ENCODE measurements at places on chromosomes 7 and 10. TPM values are rescaled to one million over a fixed set of nuclear protein-coding genes. Genes with fewer than 3 reads are reported as not detected.

- DNase-seq, result no peak
Measured at GRCh38 chr7:126016722-126017121, 1087.1 kb upstream of the POT1 start.

DNA sequence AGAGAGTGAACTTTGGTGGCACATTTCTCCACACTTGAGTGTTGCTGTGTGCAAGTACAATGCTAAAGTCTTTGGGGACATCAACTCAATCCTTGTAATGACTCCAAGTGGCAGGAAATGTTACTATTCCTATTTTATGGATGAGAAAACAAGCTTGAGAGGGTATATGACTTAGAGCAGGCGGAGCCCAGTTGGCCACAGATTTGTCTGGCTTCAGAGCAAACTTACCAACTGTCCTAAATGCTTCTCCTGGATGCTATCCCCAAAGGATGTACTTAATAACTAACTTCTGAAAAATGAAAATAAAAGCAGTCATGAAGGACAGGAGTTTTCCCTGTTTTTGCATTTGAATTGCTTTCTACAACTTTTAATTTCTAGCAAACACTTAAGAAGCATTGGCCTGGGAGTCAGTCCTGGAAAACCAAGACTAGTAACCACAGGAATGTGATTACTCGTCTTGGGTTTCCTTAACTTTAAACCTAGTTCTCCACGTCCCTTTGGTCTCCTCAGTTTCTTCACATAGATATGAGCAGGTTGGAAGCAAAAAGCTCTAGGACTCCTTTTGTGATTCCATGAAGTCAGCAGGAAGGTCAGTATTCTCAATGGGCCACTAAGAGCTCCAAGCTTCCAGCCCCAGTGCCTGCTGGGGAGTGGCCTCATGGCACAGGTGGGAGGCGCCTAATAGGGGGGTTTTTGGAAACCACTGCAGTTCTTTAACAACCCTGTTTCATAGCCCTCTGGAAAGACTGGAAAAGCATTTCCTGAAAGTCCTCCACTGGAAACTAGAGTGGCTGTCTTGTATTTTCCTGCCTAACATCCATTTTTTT is 140.8 kb downstream of the GLCCI1 start:
- no peak for DNase-seq

- no peak for DNase-seq
Measured at GRCh38 chr10:114022766-114023597, 20.7 kb upstream of the ADRB1 start.

DNA sequence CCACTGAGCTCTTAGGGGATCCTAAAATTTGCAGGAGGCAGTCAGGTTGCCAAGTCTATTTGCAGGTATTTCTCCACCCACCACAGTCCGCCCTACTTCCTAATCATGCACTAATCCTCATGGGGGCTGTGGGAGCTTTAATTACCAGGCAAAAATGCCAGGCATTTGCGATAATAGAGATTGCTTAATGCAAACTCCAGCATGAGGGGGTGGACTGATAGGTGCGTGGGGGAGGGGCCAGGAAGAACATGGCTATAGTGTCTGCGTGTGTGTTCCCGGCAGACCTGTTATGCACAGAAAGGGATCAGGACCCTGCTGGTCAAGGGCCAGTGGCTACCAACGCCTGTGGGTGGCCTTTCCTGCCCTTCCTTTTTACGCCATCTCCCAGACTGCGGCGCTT is 15.6 kb upstream of the AQP1 start:
- no peak for DNase-seq

DNA sequence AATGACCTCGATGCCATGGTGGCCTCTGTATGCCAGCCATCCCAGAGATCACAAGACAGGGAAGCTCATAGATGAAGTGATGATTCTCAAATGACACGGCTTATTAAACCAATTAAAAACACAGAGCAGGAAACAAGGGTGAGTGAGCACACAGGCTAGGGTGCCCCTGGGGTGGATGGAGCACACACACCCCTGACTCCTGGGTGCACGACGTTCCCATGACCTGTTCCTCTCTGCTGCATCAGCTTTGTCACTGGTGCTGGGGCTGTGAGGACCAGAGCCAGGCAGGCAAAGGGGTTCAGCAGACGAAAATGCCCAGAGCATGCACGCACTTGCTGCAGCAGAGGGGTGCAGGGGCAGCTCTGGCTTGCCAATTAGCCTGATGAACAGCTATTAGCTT is 86.5 kb upstream of the LRRC4 start:
- DNase-seq, result no peak

GRCh38 chr10:8041992-8042720 is 12.3 kb upstream of the GATA3 start:
- no peak for DNase-seq

GRCh38 chr10:32650246-32650655 is 204.3 kb downstream of the CCDC7 start:
- peak; percentile 78 for DNase-seq

DNA sequence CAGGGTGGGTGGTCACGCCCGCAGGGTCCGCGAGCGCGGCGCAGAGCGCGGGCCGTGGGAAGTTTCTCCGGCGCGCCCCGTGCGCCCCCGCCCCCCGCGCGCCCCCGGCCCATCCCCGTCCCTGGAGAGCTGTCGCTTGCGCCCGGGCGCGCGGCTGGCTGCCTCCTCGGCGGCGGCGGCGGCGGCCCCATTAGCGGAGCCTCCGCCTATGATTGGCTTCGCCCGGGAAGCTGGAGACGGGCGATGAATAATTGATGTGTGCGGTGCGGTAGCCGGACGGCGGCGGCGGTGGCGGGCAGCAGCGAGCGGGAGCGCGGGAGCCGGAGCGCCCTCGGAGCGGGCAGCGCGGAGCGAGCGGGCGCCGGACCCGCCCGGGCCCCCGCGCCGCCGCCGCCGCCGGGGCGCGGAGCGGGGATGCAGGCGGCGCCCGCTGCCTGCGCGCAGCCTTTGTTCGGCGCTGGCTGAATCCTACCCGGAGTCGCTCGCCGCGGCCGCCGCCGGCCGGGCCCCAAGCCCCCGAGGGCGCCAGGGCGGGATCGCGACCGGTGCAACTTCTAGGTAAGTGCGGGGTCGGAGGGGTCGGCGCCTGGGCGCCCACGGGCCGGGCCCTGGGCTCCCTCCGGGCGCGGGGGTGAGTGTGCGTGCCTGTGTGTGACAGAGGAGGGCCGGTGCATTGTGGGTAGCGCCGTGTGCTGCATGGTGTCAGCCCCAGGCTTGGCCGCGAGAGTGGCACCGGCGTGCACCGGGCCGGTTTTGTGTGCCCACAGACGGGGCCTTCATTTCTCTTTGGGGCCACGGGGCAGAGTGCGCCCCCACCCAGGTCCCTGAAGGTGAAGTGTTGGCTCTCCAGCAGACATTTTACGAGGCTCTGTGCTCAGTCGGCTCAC is 103.8 kb upstream of the PPIF start:
- peak; percentile 25 for DNase-seq

GRCh38 chr10:43311794-43312193 is 44.9 kb upstream of the RASGEF1A start:
- DNase-seq, result no peak

DNA sequence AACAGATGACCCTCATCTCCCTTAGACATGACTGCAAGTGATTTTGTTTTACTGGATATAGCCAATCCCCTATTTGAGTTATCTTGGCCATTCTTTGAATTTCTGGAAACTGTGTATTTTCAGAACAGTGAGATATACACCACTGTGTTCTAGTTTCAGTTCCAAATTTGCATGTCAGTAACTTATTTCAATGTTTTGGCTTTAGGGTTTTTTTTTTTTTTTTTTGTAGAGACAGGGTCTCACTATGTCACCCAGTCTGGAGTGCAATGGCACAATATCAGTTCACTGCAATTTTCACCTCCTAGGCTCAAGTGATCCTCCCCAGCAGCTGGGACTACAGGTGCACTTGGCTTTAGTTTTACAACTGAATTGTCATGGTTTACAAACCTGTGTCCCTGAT is 67.2 kb downstream of the ATAD1 start:
- no peak for DNase-seq

DNA sequence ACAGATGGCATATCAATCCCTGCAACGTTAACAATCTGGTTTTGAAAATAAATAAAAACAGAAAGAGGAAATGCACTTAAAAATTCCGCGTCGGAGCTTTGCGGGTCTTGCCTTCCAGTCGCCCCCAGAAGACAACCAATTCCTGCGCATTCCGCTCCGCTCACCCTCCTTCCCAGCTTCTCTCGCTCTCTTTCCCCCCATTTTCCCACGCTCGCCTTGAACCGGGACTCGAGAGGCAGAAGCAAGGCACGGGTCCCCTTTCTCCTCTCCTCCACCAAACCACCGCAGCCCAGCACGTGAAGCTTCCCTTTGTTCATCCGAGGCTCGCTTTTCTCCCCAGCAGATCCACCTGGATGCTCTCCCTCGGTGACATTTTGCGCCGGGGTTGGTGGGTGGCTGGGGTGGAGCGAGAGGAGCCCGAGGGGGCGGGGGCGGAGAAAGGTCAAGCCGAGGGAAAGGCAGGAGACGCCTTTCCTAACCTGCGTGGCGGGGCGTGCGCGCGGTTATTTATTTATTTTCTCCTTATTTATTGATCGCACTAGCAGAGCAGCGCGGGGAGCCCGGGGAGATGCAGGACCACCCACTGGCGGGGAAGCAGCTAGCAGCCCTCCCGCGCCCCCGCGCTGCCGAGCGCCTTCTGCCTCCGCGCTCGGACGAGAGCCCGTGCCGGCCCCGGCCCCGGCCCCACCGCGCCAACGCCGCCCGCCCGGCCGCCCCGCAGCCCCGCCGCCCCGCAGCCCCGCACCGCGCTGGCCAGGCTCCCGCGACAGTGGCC is at the start of gene KCND2:
TSS of gene KCND2 (plus strand) at position 475 of the 775 bp plus-strand sequence.
- no peak for DNase-seq

DNA sequence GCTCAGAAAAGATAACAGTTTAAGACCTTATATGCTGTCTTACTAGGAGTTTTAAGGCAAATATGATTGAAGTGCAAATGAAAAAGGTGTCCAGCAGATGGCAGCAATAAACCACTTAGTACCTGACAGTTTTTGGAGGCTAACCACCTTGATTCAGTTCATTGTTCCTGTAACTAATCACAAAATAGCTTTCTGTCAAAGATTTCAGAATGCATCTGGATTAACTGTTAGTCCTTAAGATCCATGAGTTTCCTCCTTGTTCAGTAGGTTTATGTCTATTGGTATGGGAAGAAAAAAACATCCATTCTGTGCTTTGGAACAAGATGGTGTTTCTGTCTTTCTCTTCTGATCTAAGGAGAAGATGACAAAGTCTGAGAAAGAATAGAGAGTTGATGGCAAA is 46.6 kb downstream of the CCSER2 start:
- peak; percentile 45 for DNase-seq

DNA sequence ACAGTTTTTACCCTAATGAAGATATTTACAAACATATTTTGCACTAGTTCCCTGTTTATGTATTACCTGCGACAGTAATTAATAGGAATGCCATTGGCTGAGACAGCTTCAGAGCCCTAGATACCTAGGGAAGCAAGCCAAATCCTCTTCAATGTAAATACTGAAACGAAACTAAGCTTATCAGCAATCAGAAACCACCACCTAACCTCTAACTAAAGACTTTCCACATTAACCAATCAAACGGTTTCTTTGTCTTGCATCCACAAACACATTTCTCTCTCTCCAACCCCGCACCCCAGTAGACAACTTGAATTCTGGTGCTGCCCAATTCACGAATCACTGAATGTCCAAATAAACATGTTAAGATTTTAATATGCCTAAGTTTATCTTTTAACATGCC is 474.4 kb upstream of the C7orf33 start:
- DNase-seq, result no peak

GRCh38 chr7:76326646-76327233 is 24.3 kb downstream of the HSPB1 start:
- DNase-seq, result no peak

GRCh38 chr10:117005527-117006055 is 604 bp upstream of the SHTN1 start:
- DNase-seq, result peak; percentile 5

DNA sequence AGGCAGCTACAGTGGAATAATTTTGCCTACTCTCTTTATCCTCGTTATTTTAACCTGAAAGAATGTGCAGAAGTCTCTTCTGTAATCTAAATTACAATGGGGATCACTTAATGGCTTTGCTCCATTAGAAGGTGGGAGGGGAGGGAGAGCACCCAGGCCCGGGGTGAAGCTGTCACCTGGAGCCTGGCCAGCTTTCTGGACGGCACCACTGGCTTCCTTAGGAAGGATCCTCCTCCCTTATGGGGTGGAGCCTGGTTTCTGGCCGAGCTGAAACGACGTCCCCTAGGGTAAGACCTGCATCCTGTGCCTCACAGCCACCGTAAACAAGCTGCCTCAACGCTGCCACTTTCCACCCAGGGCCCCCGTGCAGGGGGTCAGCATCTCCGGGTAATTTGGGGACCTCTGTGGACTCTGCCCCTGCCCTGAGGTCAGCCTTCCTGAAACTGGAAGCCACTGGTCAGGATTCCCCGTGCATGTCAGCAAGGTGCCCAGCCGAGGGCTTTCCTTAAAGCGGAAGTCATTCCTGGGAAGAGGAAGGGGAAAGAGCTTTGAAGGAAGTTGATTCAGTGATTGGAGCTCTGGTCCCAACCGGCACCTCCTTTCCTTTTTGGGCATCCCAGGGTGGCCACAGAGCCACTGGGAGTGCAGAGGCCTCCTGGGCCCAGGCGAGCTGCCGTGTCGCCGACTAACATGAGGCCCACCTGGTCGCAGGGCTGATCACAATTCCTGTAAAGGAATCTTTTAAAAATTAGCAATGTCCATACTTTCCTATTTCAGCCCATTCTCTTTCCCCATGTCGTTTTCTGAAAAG is 569.1 kb downstream of the DNAJB6 start:
- no peak for DNase-seq

DNA sequence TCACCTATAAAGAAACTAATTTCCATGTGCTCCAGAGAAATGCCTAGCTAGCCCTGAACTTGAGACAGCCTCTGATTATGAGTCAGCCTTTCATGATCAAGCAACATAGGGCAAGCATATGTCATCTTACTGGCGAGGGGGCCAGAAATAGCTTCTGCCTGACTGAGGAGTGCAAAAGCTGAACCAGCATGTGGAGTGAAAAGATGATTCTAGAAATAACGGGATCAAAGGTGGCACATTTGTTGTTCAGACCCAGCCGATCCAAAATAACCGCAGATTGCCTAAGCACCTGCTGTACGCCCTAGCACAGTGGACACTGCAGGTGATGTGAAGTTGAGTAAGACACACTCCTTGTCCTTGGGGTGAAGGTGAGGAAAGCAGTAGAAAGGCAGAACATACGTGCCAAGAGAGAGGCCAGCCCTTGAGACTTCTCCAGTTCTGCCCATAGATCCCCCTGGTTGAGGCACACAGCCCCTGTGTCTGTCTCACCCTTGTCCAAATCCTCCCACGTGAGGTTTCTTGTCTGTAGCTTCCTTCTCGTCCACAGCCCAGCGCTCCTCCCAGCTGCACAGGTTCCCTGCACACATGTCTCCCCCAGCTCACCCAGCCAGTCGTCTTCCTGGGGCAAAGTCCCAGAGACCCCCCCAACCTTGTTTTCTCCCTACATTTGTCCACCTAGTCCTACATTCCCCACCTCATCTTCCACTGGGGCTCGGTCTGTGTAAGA is 2.8 kb upstream of the BCL7B start:
- peak; percentile 79 for DNase-seq

DNA sequence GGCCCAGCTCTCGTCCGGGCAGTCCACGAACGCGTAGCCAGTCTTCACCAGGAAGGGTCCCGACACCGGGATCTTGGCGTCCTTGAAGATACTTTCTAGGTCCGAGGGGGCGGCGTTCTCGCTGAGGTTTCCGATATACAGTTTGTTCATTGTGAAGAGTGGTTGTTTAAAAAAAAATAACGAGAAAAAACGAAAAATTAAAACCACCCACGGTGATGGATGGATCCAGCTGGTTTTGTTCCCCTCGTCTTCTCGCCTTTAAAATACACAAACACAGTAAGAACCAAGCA is 385 bp downstream of the IGF2BP3 start:
- DNase-seq, result no peak

LBX1 gene
- not detected for total RNA-seq

PPP1R9A gene
- total RNA-seq, result under 0.01 TPM

TLL2 gene
- under 0.01 TPM for total RNA-seq

C10orf67 gene
- total RNA-seq, result not detected

VWC2 gene
- not detected for total RNA-seq
